ENCODE measurements at places on chromosomes 6 and 20. TPM values are rescaled to one million over a fixed set of nuclear protein-coding genes. Genes with fewer than 3 reads are reported as not detected.

The PIGU gene
- 6.3 TPM for total RNA-seq

The TMEM244 gene
- not detected for total RNA-seq

The CARMIL1 gene
- total RNA-seq: 26.2 TPM

The BFSP1 gene
- 2.8 TPM for total RNA-seq

The WFDC5 gene
- not detected for total RNA-seq

Measured in smooth muscle cell of bladder (primary cell).